CD8-positive, alpha-beta T cell (primary cell): ENCODE measurements at places on chromosomes 1 and 21. TPM values are rescaled to one million over a fixed set of nuclear protein-coding genes. Genes with fewer than 3 reads are reported as not detected.
A peak's percentile ranks its signal among the peaks of the same experiment; 100 is the strongest.

- DNase-seq: no peak
Measured at GRCh38 chr1:83929184-83929583, 69.7 kb downstream of the TTLL7 start.

The AURKAIP1 gene
- total RNA-seq: 58.4 TPM

The CD247 gene
- 327 TPM for total RNA-seq

- no peak for DNase-seq
Measured at GRCh38 chr21:17514124-17514845, 1.4 kb downstream of the CXADR start.

The GPR3 gene
- total RNA-seq: 1.1 TPM

- peak; percentile 70 for DNase-seq
Measured at GRCh38 chr1:229271448-229272159, 693 bp downstream of the RAB4A start.

The RHD gene
- total RNA-seq: 0.14 TPM

GRCh38 chr1:29181413-29182225, at the start of gene SRSF4:
TSS of gene SRSF4 (minus strand) at chr1:29181900. CDS start at chr1:29181752, 148 bp downstream.
- DNase-seq: peak; percentile 99

DNA sequence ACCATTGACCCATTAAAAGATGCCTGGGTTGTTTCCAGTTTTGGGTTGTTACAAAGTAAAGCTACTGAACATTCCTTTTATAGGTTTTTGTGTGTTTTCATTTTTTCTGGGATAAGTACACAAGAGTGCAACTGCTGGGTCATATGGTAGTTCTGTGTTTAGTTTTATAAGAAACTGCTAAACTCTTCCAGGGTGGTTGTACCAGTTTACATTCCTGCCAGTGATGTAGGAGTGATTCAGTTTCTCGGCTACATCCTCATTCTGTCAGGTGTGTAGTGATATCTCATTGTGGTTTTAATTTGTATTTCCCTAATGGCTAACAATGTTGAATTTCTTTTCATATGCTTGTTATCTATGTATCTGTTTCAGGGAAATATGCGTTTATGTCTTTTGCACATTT, 58.5 kb upstream of the DNAJC6 start:
- no peak for DNase-seq

The C1orf167 gene
- total RNA-seq: not detected

- peak; percentile 67 for DNase-seq
Measured at GRCh38 chr1:15430787-15431570, 7.3 kb upstream of the CTRC start.

- no peak for DNase-seq
Measured at GRCh38 chr1:89309828-89310227, 37.2 kb upstream of the GBP5 start.

The CFAP74 gene
- total RNA-seq: not detected

GRCh38 chr1:248404024-248404423, 1.2 kb downstream of the OR2T1 start:
- peak; percentile 32 for DNase-seq

DNA sequence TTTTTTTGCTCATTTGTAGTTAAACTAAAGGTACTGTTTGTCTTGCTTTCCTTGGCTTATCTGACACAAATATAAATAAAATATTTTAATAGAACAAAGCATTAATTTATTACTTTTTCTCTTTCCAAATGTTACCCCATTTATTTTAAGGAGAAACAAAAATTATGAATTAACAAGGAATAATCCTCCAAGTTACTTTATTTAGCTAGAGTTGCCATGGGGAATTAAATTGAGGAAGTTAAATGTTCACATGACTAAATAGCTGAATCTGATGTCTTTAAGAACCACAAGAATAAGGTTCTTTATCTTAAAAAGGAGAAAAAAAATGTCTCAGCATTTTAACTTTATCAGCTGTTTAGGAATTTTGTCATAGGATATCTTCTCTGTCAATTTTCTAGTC, 12.3 kb downstream of the ATG4C start:
- DNase-seq: no peak

The GPR153 gene
- total RNA-seq: 0.61 TPM

The DCDC2B gene
- total RNA-seq: not detected

DNA sequence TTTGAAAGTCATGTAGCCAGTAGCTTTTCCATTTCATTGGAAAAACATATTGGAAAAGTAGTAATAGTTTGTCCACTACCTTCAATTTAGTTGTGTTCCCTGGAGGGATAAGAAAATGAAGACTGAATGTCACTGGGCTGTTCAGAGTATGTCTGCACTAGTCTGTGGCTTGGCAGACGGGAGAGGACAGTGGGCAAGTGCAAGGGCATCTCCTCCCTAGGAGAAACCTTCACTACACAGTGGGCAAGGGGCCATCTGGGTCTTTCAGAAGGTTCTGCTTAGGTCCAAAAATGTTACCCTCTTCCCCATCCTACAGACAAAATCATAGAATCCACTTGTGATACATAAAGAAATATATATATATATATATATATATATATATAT, 118.1 kb downstream of the C1orf21 start:
- no peak for DNase-seq

DNA sequence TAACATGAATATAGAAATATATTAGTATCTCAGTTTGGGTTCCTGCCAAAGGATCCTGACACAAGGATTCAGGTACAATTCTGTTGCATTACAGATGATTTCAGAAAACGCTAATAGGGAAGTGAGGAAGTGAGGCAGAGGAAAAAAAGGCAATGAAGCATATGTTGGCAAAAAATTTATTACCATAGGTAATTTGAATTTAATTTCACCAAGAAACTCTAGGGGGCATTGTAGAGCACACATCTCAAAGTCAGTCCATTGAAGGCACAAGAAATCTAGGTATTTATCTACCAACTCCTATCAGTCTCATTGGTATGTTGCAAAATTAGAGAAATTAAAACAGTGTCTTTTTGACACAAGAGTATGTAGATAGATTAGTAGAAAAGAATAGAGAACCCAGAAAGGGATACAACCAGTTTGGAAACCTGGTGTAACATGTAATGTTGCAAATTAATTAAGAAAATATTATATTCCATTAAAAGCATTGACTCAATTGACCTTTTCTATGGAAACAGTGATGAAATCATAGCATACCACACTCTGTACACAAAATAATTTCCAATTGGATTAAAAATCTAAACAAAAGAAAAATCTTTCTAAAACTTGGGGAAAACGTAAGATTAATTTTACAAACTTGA, 104.9 kb upstream of the SNX7 start:
- DNase-seq: no peak

DNA sequence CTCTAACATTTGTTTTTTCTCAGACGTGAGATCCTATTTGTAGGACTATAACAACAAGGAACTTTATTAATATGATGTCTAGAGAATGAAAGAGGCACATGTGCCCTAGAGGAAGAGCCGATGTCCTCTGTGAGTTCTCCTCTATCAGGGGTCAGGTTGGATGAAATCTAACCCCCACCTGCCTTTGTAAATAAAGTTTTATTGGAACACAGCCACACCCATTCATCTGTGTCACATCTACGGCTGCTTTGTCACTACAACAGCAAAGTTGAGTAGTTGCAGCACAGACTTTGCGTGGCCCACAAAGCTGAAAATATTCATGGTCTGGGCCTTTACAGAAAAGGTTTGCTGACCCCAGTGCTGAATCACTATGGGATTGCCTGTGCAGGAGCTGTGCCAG, 571 bp upstream of the CAPN9 start:
- no peak for DNase-seq

The TACSTD2 gene
- not detected for total RNA-seq

DNA sequence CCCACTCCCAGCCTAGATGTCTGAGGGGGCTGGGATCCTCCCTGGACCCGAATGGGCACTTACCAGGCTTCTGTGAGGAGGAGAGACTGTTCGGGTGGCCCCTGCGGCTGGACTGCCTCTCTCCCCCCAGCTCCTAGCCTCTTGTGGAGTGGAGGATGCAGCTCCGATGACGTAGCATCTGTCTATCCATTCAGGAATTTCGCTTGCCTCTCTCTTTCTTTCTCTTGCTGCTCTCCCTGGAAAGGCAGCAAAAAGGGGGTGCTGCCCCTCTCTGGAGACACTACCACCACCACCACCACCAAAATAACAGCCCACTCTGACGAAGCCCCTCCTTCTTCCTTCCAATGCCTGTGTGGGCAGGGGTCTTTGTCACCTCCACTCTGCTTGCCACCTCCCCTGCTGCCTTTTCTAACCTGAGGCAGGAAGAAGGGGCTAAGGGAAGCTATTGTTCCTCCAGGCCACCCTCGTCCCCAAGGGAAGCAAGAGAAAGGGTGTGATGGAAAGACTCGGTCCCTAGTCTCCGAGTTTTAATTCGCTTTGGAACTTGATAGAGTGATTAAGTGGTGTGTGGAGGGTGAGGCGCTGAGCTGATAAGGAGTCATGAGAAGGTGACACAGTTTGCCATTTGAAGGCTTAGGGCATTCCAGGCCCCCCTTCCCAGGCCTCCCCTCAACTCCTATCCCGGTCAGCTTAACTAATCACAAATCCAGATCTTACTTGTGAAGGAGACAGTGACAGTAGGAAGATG, 60.5 kb downstream of the RHBG start:
- DNase-seq: no peak

The CSF3R gene
- total RNA-seq: 0.31 TPM

GRCh38 chr1:109091839-109092193, 1.3 kb downstream of the TMEM167B start:
- no peak for DNase-seq

DNA sequence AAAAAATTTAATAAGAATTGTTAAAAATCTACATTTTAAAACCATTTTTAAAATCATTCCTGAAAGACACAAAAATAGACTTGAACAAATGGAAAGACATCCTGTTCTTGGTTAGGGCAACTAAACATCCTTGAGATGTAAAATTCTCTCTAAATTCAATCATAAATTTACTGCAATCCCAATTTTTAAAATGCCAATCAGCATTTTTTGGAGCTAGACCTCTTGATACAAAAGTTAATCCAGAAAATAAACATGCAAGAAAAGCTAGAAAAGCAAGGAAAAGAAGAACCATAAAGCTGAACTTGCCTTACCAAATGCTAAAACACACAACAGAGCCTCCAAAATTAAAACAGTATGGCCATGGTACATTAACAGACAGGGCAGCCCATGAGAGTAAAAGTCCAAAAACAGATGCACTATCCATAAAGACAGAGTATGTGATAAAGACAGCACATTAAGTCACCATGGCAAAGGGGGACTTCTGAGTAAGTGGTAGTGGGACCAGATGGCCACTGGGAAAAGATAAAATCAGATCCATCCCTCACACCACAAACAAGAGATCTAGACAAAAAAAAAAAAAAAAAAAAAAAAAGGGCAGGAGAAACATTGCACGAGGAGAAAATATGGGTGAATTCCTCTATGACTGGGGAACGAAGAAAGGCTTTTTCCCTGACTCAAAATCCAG, 51.4 kb downstream of the NPHP4 start:
- DNase-seq: no peak

The NBPF4 gene
- not detected for total RNA-seq

DNA sequence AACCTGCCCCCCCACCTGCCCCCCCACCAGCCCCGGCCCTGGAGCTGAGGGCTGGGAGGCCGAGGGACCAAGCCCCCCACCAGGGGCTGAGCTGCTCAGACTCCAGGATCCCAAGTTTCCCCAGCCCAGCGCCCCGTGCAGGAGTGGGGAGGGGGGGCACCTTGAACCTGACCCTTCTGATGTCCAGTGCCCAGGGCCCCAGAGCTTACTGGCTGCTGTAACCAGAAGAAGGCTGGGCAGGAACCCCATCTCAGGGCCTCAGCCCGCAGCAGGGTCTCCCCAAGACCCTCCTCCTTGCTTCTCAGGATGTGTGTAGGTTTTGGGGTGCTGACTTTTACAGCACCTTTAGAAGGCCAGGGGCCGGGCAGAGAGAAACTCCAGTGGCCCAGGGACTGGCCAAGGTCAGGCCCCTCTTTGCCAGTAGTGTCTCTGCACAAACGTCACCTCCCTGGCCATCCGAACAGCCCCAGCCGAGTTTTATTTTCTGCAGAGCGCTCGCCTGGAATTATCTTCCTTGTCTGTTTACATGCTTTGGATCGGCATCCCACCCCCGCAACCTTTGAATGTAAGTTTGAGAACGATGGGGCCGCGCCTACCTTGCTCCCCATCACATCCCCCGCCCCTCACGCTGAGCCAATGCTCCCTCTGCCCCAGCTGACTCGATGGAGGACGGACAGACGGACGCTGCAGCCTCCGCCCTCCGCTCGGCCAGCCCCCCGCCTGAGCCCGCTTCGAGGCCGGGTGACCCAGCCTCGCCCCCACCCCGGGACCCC, 70.1 kb upstream of the CASZ1 start:
- peak; percentile 54 for DNase-seq

The CLCA1 gene
- not detected for total RNA-seq

DNA sequence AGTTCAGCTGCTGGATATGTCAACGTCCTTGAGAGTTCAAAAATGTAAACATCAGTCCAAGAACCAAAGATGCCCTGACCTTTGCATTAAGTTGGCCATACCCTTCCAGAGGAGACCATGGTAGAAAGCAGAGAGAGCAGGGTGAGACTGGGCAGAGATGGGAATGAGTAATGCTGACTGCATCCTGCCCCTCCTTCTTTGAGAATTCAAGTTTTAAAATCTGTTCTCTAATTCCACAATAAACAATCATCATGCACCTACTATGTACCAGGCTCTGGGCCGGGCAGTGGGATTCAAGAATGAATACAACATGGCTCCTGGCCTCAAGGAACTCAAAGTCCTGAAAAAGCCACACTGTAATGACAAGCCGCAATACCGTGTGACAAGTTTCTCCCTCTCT, 3.9 kb upstream of the HAO2 start:
- no peak for DNase-seq

- DNase-seq: no peak
Measured at GRCh38 chr21:32328595-32328994, 29.9 kb downstream of the MRAP start.

The KCND3 gene
- not detected for total RNA-seq

GRCh38 chr1:11541956-11542355, 63.0 kb downstream of the DISP3 start:
- no peak for DNase-seq

DNA sequence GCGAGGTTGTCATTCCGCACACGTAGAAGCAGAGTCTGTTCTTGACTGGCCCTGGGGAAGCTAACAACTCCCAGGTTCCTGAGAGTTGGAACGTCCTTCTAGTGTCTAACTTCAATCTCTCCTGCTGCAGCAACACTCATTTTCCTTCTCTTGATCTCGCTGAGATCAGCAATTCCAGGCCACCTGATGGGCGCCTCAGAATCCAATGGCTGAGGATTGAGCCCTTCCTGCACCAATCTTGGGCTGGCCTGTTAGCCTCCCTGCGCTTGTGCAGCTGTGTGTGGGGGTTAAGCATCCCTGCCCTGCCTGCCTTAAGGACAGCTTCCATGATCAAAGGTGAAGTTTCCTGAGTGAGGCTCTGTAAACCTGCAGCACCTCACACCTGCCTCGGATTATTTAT, 87.9 kb downstream of the SYT2 start:
- DNase-seq: no peak

The NPHS2 gene
- total RNA-seq: not detected

GRCh38 chr1:15283526-15283925, 36.5 kb downstream of the FHAD1 start:
- DNase-seq: no peak
